NCI-H510A treated with DMSO at 0.1 percent for 48 hours (cell line): ENCODE measurements at places on chromosomes 2 and 18.

DNA sequence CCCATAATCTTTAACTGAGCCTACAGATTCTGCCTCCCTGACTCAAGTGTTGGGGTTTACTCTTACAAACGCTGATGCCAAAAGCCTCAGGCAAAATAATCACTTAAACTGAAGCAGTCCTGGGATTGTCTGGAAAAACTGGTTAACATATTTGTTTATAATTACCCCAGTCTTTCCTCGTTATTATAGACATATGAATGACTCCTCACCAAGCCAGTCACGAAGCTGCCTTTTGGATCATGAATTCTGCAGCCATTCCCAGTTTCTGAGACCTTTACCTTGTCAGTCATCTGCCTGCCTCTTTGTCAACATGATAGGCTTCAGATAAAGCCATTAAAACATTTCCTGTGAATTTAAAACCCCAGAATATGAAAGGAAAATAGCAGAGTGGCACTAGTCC is 46.4 kb downstream of the MREG start:
- DNase-seq: no peak

DNA sequence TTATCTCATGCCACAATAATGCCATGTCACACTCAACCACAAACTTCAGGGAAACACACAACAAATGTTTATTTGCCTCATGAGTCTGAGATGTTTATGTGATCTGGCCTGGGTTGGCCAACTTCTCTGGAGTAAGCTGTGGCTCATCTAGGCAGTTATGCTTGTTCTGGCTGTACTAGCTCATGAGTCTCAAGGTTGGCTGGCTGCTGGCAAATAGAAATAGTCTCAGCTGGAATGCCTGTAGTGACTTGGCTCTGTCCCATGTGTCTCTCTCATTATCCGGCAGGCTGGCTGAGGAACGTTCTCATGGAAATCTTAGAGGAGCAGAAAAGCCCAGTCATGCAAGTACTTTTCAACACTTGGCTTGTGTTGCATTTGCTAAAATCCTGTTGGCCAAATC is 234.9 kb upstream of the CDH2 start:
- no peak for DNase-seq

DNA sequence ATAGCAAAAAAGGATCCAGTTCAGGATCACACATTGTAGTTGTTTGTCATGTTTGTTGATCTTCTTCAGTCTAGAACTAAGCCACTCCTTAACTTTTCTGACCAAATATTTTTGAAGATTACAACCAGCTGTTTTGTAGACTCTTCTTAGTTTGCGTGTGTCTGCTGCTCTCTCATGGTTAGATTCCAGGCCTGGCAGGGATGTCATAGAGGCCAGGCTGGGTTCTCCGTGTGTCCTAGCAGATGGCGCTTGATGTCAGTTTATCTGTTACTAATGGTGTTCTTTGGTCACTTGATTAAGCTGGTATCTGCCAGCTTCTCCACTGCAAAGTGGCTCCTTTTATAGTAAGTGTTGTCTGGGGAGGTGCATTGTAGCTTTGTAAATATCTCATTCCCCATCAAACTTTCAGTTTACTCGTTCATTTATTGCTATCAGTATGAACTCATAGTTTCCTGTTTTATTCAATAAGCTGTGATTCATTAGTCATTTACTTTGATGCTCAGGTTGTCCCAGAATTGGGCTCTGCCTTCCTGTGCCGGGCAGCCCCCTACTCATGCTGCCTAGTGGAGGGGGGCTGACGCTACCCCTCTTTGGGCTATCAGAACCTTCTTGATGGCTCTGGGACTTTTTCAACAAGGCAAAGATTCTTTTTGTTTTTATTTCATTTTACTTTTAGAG is 42.1 kb downstream of the GRHL1 start:
- no peak for DNase-seq

- no peak for DNase-seq
Measured at GRCh38 chr2:204436230-204436629, 109.0 kb upstream of the PARD3B start.

DNA sequence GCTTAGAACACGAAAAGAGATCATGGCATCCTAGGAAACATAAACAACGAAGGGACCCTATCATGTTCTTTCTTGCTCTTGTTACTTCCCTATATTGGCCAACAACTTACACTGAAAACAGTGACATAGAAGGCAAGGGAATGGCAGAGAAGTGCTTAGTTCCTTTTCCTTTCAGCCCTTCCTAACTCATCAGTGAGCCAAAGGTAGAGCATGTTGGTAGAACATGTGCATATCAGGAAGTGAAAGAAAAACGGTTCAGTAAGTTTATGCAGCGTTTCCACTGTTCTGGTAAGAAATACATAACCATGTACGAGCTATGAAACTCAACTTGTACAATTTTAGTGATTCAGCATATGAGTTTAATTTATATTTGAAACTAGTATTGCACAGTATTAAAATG is 21.7 kb downstream of the AKAIN1 start:
- no peak for DNase-seq

DNA sequence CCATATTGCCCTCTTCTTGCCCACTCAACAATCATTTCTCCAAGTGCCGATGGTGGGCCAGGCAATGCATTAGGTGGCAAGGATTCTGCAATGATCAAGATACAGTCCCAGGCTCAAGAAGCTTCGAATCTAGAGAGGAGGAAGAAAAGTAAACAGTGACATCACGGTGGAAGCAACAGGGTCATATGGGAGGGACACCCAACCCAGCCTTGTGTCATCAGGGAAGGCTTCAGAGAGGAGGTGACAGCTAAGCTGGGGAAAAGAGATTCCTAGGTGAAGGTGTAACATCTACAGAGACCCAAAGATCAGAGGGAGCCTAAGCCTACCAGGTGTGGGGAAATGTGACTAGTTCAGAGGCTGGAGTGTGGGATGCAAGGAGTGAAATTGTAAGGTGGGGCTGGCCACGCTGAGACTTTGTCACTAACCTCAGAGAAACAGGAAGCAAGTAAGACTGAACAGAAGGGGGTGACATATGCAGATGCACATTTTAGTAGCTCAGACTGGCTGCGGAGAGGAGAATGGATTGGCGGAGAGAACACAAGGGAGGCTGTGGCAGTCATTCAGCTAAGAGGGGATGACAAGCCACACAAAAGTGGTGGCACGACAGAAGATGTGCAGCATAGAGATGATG is 104.9 kb downstream of the ANKRD44 start:
- no peak for DNase-seq

DNA sequence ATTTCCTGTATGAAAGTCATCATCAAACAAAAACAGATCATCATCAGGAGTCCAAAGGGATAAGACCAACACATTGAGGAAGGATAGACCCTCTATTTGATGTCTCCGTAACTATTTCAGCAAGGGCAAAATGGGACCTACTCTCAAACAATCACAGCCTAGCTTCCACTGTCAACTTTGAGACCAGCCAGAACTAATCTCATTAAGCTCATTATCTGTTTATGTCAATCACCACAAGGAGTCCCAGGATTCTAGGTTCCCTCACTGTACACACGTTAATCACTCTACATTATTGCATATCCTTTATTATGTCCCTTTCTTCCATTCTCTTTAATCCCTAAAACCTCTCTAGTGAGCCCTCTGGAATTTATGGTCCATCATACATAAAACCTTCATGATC is 370.3 kb upstream of the LINC00305 start:
- no peak for DNase-seq
